Activated CD4-positive, alpha-beta T cell treated with anti-CD3 and anti-CD28 coated beads for 36 hours (primary cell): ENCODE measurements at places on chromosomes 1 and 21.

DNA sequence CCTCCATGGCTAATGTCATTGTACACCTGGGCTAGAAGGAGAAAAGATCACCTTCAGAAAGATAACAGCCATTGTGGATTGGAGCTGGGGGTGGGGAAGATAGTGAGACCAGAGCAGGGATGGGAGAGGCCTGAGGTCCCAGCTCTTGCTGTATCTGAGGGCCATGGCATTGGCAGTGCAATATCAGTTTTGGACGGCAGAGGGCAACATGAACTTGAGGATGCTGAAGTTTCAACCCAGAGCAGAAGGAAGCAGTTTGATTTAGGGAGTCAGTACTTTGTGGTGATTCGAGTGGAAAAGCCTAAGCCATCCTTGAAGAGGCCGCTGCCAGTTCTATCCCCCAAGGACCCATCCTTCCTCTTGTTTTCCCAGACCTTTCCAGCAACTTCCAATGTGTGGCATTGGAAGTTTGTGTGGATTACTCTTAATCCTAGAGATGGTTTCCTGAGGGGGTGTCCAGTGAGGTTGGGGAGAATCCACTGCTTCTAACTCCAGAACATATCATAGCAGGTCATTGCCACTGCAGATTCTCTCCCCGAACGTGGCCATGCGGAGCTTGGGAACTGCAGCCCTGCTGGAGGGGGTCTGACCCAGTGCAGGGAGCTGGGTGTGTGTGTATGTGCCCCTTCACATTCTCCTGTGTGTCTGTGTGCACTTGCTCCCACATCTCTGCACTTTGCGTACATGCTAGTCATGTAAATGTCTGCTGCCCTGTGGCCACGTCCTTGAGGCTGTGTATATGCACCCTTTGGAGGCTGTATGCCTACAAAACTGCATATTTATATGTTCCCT lies 24.1 kb downstream of the SLC26A9 start:
- peak; percentile 86 for DNase-seq

- DNase-seq, result no peak
Observed at GRCh38 chr1:228752675-228753265, 17.5 kb downstream of the RHOU start.

DNA sequence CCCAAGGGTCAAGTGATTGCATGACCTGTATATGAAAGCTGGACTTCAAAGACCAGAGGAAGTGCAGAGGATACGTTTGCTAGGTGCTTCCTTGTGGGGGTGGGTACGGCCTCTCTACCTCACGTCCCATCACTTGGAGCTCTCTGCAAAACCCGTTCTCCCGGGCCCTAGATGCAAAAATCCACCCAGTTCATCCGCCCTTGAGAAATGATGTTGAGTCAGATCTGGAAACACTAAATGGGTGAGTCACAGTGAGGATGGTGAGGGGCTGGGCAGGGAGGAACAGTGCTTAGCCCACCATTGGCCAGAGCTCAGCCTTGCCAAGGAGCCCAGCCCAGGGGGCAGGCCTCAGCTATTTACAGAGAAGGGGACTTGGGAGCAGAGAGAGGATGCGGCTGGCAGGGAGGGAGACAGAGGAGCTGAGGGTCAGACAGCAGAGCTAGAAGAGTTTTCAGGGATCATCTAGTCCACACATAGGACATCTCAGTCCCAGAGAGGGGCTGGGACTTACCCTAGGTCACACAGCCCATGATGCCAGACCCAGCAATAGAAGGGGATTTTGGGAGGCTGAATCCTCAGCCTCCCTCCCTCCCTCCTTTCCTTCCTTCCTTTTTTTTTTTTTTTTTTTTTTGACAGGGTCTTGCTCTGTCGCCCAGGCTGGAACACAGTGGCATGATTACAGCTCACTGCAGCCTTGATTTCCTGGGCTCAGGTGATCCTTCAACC lies 14.6 kb downstream of the ARHGEF10L start:
- no peak for DNase-seq

- DNase-seq, result no peak
Observed at GRCh38 chr21:26501495-26502021, 71.5 kb downstream of the CYYR1 start.

DNA sequence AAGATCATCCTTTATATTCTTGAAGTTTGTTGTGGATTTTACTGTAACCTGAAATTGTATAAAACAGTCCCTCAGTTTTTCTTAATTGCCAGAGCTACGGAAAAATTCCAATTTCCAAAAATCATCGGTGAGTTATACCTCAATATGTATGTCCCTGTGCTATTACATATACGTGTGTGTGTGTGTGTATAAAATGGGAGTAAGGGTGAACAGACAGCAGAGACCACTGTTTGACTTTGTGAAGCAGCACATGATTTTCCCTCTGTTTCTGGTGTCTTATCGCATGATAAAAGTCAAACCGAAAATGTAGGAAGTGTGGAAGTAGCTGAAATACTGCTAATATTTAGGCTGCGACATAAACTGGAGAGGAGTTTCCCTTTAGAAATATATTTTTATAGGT lies 1.2 kb downstream of the OR2T1 start:
- DNase-seq, result no peak
